ENCODE measurements at places on chromosomes 5 and 9.

GRCh38 chr5:68007451-68007850 lies 208.1 kb upstream of the PIK3R1 start:
- no peak for DNase-seq

- DNase-seq, result no peak
Observed at GRCh38 chr9:79962836-79963235, 391.1 kb downstream of the TLE4 start.

GRCh38 chr5:4142842-4143241 lies 547.2 kb downstream of the IRX1 start:
- no peak for DNase-seq

DNA sequence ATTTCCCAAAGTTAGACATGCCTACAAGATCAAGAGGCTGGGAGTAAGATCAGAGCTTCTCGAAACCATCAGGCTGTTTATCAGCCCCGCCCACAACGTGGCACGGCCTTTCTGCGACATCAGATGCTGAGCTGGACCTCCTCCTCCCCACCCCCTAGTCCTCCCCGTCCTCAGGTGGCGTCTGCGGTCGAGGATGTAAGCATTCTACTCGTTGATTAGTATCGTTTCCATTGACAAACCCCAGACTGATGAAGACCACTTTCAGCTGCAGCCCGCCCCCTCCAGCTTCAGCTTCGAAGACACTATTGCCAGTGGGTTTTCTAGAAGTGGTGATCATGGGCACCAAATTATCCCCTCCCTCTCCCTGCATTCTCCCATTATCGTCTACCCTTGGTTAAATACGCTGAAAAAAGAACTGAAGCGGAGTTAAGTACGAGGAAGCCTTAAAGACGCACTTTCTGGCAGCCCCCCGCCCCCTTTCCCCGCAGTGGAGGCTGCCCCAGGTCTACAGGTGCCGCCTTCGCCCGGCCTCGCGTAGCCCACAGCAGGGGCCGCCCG lies 1.1 kb downstream of the PPIC start:
- no peak for DNase-seq

DNA sequence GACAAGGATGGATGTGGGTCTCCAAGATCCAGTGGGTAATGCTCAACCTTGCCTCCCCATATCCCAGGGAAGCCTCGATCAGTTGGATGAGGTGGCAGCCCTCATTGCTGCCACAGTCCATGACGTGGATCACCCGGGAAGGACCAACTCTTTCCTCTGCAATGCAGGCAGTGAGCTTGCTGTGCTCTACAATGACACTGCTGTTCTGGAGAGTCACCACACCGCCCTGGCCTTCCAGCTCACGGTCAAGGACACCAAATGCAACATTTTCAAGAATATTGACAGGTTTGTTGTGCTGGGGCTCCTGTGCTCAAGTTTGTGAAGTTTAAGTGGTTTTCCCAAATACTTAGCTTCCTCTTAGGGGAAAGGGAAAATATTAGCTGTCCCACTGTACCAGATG lies 74.0 kb downstream of the WDR41 start:
- DNase-seq, result no peak

GRCh38 chr5:9641806-9642355 lies 11.7 kb upstream of the TAS2R1 start:
- no peak for DNase-seq

GRCh38 chr5:130424341-130424740 lies 520.1 kb downstream of the CHSY3 start:
- DNase-seq, result no peak

DNA sequence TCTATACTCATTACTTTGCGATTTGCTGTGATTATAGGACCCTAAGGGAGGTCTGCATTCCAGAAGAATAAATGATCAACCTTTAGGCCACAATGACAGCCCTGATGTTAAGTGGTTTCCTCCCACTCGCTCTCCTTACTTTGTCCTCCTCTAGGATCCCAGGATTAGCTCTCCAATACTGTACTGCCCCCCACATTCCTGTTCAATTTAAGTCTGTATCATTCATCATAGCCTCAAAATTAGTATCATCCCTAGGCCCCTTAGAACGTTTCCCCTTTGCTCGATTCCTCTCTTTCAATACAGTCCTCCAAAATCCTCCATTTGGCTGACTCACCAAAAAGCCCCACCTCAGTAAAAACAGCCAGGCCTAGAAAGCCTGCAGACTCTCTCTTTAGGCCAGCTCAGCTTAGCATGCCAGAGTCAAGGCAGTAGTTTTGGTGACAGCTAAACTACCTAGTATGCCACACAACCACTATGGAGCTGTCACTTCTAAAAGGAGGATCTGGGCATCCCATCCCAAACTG lies 24.4 kb downstream of the RNF145 start:
- DNase-seq, result peak; percentile 31

- no peak for DNase-seq
Observed at GRCh38 chr5:68261569-68262065, 46.1 kb downstream of the PIK3R1 start.

- no peak for DNase-seq
Observed at GRCh38 chr5:9716838-9717281, 86.7 kb upstream of the TAS2R1 start.
